ENCODE measurements at places on chromosomes 6 and 20.

GRCh38 chr20:19407736-19408135, 195.3 kb downstream of the SLC24A3 start:
- no peak for DNase-seq

- no peak for DNase-seq
Observed at GRCh38 chr6:9628819-9629218, 786.1 kb downstream of the TFAP2A start.

DNA sequence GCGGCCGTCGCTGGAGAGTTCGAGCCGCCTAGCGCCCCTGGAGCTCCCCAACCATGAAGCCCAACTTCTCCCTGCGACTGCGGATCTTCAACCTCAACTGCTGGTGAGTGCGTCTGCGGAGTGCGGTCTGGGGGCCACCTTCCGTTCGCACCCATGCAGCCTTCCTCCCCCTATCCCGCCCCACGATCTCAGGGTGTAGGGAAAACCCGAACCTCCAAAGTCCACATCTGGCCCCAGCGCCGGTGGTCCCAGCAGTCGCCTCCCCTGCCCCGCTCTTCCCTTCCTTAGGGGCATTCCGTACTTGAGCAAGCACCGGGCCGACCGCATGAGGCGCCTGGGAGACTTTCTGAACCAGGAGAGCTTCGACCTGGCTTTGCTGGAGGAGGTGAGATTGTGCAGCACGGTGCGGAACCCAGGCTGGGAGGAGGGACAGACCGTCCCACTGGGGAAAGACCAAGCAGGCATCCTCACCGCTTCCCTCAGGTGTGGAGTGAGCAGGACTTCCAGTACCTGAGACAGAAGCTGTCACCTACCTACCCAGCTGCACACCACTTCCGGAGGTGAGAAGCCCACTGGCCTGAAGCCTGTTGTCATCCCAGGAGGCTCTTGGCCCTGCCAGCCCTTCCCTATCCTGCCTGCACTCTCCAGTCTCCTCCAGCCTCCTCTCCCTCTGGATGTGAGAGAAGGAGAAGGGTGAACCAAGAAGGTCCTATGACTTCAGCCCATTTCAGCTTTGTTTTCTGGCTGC, 719 bp downstream of the SMPD2 start:
- DNase-seq = no peak

DNA sequence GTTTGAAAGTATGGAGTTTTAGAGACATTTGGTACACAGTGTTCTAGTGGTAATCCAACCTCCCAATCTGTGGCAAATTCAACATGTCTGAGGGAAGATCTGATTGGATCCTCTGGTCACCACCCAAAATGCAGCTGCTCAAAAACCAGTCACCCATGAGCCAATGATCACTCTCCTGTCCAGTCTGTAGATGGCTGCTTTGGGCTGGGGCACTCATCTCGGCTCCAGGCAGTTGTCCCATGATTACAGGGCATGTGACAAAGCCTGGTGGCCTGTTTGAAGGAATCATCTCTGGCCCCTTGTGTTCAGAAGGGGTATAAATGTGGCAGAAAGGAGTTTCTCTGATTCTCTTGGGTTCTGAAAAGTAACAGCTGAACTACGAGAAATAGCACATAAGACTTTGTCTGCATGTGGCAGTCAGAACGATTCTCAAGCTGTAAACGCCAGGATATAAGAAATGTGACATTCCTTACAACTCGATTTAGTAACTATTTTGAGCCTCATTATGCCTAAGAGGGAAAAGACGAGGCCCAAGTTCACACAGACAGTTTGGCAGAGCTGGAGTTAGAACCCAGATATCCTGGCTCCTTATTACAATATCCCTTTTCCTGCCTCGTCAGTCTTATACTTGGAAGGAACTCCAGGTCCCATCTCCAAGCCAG, 3.9 kb upstream of the C20orf202 start:
- DNase-seq = no peak

Measured in anterior cingulate cortex (tissue), 58 donors.